Eye (tissue), 1 donor: ENCODE measurements at places on chromosomes 6 and 20.

GRCh38 chr6:137013738-137014602, 30.8 kb downstream of the IL20RA start:
- DNase-seq: peak; percentile 58

DNA sequence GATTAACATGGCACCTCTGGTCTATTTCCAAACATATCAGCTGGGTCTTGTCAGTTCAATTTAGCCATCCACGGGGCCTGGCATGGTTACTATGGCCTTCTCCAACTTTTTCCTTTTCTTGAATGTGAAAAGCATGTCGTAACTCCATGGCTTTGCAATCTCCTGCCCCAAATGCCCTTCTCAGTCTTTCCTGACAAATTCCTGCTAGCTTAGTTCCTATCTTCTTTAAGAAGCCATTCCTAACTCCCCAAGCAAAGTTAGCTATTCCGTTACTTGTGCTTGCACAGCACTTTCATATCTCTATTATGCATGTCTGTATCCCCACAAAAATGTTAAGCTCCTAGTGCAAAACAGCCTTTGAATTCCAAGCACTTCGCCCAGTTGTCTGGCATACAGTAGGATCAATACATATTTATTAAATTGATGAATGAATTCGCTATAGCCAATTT, 105.6 kb downstream of the AIG1 start:
- no peak for DNase-seq

- peak; percentile 66 for DNase-seq
Measured at GRCh38 chr20:9617940-9618339, 103.5 kb downstream of the LAMP5 start.

- DNase-seq: no peak
Measured at GRCh38 chr6:151551223-151551857, 57.5 kb downstream of the CCDC170 start.

DNA sequence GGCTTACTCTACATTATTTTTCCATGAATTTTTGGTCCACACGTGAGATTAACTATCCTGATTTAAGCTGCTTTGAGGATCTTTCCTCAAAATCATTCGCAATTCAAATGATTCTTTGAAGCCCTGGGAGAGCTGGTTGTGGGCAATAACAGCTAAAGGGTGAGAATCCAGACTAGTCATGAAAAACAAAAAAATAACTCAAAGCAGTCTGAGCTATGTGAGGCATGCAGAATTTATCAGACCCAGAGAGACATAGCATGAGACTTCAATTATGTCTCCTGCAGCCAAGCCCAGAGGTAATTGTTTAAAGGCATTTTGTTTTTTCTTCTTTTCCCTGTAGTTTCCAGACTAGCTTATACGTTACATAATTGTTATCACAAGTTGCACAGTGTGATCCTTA, 517.3 kb upstream of the PTCHD4 start:
- peak; percentile 17 for DNase-seq

DNA sequence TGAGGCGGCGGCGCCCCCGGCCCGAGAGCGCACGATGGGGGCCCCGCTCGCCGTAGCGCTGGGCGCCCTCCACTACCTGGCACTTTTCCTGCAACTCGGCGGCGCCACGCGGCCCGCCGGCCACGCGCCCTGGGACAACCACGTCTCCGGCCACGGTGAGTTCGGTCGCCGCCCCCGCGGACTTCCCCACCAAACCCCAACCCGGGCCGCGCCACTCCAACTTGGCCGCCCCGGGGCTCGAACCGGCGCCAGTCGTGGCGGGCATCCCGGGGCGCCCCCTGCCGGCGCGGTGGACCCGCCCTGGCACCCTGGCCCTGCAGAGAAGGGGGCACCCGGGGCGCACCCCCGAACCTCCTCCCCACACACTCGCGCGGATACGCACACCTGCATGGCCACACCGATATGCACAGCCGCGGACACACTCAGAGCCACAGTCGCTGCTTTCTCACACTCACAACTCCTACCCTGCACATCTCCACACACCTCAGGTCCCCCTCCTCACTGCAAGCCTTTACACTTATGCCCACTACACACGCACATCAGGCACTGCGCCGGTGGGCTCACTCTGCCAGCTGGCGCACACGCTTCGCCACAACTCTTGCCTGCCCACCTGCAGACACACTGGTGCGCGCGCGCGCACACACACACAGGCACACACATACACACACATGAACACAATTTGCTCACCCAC, 535 bp downstream of the VSTM2L start:
- DNase-seq: peak; percentile 39

DNA sequence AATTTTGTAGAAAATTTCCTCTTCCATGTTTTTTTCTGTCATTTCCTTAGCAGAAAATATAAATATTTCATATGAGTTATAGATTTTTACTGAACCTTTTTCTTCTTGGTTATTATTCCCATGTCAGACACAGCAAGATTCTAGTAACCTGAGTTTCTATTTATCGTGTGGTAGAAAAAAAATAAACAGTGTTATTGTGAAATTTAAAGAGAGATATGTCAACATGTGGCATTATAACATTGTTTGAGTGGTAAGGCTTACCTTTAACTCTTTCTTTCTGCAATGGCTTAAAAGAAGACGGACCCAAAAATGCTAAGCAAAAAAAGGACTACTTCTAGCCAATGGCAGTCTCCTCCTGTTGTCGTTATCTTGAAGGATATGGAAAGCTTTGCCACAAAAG, 18.9 kb downstream of the ORC3 start:
- no peak for DNase-seq

- no peak for DNase-seq
Measured at GRCh38 chr20:48760403-48760983, 67.3 kb downstream of the PREX1 start.

- DNase-seq: no peak
Measured at GRCh38 chr20:48411919-48412522, 415.8 kb downstream of the PREX1 start.

DNA sequence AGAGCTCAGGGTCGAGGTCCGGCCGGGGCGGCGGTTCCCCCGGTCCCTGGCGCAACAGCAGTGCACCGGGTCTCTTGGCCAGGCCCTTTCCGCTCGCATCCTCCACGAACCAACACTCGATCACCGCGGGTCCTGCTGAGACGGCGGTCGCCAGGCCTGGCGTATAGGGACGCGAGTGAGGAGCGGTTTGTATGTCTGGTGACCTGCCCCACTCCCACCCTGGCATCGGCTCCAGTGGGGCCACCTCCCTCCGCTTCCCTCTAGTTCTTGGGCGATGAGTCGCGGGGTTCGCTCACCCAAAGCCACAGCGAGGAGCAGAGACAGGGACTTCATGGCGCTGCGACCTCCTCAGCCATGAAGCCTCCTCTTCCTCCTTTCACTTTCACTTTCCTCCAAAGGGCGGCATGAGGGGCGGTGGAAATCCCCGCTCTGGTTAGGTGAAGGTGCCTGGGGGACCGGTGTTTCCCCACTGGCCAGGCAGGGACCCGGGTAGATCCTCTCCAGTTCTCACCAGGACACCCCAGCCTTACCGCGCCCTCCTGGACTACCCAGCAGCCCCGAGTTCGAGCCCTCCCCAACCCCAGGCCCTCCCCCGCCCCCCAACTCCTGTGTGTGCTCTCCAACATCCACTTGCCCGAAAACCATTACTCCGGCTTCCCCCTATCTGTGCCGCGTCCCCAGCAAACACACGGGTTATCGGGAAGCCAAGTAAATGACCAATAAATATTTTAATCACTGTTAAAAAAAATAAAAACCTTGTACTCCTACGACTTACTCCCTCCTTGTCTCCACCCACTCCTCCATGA, at the start of gene TAPBP:
Gene TAPBP (minus strand): TSS at position 370 of the 806 bp plus-strand sequence. CDS start 37 bp downstream, at position 333.
- peak; percentile 80 for DNase-seq

- no peak for DNase-seq
Measured at GRCh38 chr6:49541210-49541724, 9.2 kb upstream of the C6orf141 start.

- no peak for DNase-seq
Measured at GRCh38 chr20:33466303-33466646, 22.7 kb upstream of the SNTA1 start.
